ENCODE measurements at places on chromosomes 1 and 21.

DNA sequence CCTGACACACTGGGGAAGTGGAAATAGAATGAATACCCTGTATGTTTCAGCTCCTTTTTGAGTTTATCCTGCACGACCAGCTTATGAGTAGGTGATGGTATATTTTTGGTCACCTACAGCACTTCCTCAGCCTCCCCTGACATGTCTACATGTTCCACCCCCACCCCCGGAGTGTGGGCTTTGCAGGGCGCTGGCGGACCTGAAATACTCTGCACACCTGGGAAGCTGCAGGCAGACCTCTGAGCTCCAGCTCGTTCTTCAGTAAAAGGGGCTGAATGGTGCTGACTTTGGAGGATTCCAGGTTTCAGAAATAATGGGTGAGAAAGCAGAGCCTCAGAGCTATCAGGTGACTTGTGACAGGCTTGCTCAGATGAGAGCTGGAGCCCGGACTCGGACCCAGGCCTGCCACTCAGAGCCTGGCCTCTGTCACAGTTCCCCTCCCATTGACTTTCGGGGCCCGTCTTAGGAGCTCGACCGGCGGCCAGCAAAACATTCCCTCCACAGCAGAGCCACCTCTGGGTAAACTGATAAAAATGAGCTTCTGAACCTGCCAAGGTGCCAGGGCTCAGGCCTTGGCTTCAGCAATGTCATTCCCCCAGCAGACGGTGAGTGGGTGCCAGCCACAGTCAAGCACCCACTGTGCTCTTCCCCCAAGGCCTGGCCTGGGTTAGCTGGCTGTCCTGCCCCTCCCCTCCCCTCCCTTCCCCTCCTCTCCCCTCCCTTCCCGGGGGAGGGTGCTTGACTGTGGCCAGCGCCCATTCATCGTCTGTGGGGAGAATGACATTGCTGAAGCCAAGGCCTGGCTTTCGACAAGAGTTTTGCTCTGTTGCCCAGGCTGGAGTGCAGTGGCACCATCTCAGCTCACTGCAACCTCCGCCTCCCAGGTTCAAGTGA lies 30.1 kb downstream of the DOP1B start:
- DNase-seq = no peak

DNA sequence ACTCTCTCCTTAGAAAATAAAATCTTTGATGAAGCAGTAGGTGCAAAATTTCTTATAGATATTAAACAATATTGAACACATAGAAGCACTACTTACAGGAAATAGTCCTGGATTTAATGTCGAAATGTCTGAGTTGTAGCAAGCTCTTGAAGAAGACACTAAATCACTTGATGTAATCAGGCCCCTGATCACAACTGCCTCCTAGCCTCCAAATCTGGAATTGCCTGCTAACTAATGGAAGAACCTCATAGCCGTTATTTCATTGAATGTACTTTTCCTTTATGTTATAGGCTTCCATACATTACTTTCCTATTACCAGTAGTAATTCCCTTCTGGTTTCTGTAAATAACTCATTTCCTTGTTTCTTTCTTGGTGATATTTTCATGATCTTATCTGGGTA lies 675.7 kb upstream of the CHRM3 start:
- no peak for DNase-seq

GRCh38 chr1:37822906-37823815 lies 15.2 kb upstream of the YRDC start:
- no peak for DNase-seq

GRCh38 chr1:197890936-197891335 lies 11.5 kb upstream of the C1orf53 start:
- no peak for DNase-seq

DNA sequence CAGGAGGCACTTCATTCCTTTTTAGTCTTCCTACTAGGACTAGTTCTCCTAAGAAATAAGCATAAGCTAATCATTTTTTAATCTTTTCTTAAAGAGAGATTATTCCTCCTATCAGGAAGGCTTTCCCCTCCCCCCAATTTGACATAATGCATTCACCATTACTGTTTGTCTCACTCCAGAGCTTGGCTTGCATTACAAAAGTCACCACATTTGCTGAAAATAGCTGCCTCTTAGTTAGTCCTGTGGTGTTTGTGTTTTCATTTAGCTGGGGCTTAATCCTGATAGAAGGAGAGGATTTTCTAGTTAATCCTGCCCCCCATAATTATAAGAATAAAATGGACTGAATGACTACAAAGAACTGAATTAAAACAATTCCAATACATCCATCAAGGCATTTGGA lies 307.1 kb upstream of the RRP15 start:
- DNase-seq = no peak

DNA sequence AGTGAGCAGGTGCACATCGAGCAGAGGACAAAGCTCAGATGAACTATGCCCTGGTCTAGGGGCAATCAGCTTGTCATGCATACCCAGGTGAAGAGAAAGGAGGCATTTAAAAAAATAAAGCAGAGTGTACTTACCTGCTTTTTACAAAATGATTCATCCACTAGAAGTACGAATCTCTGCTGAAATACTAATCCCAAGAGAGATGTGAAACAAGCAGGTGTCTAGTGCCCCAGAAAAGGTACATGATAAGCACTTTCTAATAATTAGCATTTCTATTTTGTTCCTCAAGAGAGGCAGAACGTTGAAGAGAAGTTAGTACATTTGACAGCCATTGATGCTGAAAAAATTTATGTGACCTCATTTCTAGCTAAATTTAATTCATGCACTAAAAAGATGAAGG lies 31.1 kb downstream of the CHODL start:
- no peak for DNase-seq

DNA sequence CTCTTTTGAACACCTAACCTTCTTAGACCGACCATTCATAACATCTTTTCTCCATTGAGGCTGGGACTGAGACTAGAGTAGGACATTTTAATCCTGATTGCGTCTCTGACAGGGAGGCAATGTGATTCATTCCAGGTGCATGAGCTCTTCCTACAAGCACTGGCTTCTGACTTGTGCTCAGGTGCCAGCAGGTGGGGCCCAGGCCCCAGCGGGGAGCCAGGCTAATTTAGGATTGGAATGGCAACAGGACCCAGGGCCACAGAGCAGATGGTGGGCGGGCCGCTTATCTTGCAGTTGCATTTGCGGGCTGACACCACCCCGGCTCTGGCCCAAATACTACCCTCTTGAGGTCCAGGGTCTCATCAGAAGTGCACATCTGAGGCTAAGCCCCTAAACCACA lies 4.1 kb downstream of the GPA33 start:
- no peak for DNase-seq

- no peak for DNase-seq
Measured at GRCh38 chr1:198283222-198283621, 126.4 kb downstream of the NEK7 start.

DNA sequence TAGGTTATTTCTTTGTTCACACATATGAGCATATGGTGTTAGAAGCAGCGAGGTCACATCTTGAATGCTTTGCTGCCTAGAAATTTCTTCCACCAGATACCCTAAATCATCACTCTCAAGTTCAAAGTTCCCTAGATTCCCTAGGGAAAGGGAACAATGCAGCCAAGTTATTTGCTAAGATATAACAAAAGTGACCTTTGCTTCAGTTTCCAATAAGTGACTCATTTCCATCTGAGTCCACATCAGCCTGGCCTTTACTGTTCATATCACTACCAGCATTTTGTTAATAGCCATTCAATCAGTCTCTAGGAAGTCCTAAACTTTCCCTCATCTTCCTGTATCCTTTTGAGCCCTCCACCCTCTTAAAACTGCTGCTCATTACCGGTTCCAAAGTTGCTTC lies 1502.5 kb downstream of the KCNT2 start:
- no peak for DNase-seq

- no peak for DNase-seq
Measured at GRCh38 chr1:12153181-12153785, 13.5 kb upstream of the TNFRSF1B start.

DNA sequence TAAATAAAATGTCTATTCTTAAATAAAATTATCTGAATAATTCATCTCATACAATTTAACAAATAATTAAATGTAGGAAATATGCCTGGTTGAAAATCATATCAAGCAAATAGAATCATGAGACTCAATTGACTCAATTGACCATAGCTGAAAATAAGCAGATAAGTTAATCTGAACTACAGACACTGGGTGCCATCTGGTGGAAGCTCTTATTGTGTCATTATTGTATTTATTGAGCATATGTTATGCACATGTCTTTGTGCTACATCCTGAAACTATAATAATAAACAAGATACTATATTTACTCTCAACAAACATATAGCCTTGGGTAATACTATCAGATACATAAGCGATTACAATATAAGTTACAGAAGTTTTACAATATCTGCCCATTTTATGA lies 41.0 kb downstream of the BRINP3 start:
- no peak for DNase-seq

Data from dorsolateral prefrontal cortex (tissue), 122 donors.